Activated T-cell treated with anti-CD3 and anti-CD28 coated beads, Interleukin-2, amount 50 U/mL, for 72 hours (primary cell): ENCODE measurements at places on chromosomes 2 and 18.

DNA sequence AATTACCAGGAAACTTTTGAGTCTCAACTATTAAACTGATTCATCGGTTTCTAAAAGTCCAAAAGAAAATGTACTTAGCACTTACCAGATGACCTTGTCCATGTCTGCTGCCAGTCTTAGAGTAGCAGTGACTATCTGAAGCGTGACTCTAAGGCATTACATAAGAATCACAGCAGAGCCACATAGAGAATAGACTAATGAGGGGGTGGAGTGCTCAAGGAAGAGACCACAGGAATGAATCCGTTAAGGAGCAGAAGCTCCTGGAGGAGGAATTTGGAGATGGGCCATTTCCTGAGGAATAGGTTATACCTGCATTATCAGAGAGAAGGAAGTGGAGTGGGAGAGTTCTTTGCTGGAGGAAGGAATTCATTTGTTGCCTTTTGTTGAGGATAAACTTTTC is 116.0 kb downstream of the MAP3K20 start:
- no peak for DNase-seq

DNA sequence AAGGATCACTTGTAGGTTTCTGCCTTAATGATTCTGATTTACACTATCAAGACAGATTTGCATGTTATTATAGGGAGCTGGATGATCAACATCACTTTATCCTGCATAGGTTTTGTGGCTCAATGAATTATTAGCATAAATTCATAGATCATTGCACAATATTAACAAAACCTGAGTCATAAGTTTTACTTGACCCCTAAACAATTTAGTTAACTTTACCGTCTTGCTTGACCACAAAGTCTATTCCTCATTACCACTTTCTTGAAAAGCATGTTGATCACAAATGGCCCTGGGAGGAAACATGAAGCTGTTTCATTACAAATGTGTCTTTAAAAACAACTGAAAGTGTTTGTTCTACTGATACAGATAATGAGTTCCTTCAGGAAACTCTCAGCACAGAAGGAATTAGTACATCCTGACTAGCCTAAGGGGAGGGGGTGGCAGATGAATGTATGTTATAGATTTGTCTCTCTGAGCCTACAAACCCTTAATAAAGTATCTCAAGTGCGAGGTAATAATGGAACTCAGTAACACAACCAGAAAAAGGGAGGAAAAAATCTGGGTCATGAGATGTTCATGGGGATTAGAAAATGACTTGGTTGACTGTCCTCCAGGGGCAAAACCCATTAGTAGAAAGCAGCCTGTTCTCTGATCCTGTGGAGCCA is 303.4 kb downstream of the PIK3C3 start:
- no peak for DNase-seq

DNA sequence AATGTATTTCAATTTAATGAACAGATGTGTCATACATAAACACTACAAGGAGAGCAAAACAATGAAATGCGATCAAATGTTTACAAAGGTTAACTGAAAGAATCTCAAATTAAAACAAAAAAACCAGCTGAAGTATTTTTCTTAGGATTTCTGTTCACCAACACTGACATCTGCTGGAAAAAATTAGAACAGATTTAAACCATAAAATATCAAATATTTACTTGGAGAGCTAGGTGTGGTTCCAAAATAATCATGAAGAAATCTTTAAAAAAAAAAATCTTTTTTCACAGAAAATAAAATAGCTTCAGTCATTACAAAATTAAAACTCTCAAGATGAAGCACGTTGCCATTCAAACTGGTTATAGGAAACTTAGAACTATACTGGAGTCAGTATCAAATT is 13.8 kb downstream of the MMADHC start:
- DNase-seq = no peak

DNA sequence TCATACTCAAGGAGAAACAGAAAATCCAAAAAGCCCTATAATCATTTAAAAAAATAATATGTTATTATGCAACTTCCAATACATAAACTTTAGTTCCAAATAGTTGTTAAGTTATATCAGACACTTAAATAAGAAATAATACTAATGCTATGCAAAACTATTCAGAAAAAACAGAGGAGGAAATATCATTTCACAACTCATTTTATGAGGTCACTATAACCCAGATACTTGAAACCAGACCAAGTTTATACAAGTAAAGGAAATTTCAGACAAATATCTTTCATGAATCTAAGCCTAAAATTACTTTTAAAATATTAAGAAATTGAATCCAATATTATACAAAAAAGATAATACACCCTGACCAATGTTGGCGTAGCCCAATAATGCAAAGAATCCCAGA is 260.8 kb downstream of the CD226 start:
- no peak for DNase-seq

DNA sequence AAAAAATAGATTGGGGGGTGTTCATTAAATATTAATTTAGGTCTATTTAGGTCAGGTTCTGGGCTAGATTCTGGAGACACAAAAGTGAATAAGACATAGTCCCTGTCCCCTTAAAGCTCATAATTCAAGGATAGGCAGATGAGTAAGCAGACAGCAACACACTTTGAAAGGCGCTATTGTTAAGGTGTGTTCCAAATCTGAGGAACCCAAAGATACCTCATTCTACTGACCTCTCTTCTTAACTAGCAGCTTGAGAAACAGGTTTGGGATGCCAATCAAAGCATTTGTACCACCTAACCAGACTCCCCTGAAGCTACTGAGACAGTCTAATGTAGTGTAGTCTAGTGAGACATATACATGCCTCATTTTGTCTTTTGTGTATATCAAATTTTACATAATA is 34.8 kb downstream of the SEMA4F start:
- DNase-seq = no peak

DNA sequence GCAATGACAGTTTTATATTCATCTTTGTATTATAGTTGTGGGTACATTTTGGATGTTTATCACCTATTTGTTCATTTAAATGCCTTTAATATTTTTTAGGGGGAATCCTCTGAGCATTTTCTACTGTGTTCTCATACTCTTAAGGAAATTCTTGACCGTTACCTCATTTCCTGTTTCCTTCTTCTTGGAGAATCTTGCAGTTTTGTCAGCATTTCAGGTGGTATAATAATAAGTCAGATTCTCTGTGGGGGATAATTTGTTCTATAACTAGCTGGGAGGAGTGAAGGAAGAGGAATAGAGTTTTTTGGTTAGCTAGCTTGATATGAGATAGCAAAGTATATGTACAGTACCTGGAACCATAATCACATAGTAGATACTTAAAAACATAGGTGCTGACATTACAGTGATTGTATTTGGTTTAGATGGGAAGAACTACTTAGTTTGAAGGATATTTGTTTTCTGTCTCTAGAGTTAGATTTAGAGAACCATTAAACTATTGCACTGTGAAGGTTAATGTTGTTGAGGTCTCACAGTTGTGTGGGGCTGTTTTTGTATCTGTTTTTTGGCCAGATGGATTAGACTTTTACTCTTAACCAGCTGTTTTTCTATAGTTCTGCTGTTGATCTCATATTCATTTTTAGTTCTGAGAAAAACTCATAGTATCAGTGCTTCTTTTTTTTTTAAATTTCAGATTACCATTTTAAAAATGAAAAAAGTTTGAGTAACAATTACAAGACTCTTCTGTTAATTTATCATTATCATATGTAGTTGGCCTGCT is 14.2 kb downstream of the MTX2 start:
- DNase-seq = no peak

GRCh38 chr18:23802817-23803216 is 113.6 kb downstream of the LAMA3 start:
- DNase-seq = no peak

- DNase-seq = no peak
Measured at GRCh38 chr2:145524836-145525235, 1004.9 kb upstream of the ZEB2 start.

GRCh38 chr2:78068808-78069207 is 546.6 kb upstream of the LRRTM4 start:
- DNase-seq = no peak

DNA sequence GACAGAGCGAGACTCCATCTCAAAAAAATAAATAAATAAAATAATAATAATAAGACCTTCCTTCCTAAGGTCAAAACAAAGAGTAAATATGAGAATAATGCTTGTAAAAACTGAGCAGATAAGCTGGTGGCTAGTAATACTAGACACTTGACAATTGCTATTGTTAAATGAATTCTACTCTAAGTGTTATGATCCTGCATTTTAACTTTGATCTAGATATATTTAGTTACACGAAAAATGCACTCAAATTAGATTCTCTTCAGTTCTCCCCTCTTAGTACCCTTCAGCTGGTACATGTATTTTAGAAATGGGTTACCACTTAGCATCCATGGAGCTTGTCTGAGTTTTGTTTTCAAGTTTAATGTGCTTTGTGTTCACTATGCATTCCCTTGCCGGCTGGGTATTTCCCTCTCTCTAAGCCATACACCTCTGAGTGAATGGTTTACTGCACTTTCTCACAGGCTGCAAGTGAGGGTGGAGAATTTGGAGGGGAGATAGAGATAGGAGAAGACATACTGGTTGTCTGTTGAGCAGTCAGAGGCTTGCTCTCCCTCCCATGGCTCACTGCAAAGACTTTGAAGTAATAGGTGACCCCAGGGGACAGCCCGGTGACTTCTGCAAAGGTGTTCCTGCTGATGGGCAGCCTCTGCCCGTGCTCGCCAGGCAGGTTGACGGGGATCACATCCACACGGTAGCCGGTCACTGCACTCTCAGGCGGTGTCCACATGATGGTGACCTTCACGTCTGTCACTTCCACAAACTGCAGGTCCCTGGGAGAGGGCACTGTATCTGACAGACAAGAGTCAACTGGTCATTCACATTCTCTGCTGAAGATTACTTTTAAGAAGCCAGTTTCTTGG is 29.9 kb downstream of the FN1 start:
- no peak for DNase-seq

GRCh38 chr2:170509452-170510193 is 205.5 kb upstream of the SP5 start:
- peak; percentile 72 for DNase-seq

GRCh38 chr2:237287872-237288271 is 126.1 kb downstream of the COL6A3 start:
- DNase-seq = no peak

- no peak for DNase-seq
Measured at GRCh38 chr2:233429175-233429897, 75.0 kb downstream of the DGKD start.

DNA sequence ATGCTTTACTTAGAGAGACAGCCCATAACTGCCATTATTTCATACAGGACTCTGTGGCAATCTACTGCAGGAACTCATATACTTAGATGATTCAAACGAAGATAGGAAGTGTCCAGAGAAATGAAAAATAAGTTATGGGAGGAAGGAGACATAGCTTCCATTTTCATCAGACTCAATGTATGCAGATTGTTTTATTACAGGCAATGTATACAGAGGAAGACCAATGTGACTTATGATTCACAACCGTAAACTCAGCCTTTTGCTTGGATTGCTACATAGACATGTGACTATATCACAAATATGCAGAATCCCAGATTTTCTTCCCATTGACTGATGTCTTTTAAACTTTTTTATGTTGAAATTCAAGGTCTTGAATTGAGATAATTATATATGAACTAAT is 793.4 kb downstream of the SATB2 start:
- no peak for DNase-seq

DNA sequence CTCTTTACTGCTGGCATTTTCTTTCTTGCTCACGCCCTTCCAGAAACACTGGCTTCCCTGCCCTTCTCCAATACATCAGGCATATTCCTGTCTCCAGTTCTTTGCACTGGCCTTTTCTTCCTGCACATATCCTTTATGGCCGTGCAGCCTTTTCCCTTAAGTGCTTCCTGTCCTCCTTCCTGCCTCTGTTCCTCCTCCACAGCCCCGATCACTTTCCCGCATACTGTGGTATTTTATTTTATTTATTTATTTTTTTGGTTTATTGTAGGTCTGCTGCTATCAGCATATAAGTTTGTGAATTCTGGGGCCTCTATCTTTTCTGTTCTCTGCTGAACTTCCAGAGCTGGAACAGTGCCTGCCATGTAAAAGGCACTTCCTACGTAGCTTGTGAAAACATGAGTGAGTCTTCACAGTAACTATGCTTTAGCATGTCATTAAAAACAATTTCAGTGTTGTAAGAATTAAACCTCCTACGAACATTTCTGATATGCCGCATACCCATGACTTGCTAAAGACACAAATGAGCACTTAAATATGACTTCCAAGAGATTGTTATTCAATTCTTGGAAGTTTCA is 289.1 kb downstream of the TRIB2 start:
- DNase-seq = no peak

- DNase-seq = no peak
Measured at GRCh38 chr18:74902147-74902455, 304.4 kb downstream of the ZNF407 start.

DNA sequence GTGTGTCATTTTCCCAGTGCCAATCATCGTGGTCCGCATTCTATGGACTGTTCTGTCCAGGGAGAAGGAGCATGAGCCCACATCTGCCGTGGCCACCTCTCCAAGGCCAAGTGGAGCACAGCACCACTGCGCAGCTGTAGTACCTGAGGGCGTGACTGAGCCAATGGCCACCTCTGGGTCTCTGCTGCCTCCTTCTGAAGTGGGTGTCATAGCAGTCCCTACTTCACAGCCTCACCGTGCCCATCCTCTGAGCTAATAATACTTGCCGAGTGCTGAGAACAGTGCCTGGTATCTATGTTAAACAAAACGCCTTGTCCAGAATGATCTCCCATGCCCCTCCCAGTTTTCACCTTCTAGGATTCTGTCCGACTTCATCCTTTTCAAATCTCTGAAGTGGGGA is 256.1 kb downstream of the PRKCE start:
- no peak for DNase-seq

DNA sequence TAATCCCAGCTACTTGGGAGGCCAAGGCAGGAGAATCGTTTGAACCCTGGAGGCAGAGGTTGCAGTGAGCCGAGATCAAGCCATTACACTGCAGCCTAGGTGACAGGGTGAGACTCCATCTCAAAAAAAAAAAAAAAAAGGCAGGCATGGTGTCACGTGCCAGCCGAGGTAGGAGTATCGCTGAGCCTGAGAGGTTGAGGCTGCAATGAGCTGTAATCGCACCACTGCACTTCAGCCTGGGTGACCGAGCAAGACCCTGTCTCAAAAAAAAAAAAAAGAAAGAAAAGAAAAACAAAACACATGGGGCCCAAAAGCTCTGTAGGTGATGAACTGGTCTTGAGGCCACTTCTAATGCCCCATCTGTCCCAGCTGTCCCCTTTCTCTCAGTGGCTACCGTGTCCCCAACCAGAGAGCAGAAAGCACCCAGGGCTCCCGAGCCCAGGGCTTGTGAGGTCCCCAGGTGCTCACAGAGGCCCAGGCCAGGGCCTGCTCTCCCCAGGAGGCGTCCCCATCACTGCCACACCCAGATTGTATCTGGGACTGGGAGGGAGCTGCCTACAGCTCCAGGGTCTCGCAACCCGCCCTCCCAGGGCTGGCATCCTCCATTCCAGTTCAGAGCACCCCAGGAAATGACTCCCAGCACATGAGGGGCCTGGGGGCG is 8.5 kb downstream of the KLHL30 start:
- no peak for DNase-seq

GRCh38 chr2:55168221-55169154 is 63.6 kb downstream of the CLHC1 start:
- peak; percentile 11 for DNase-seq

GRCh38 chr2:119294671-119295070 is 71.0 kb downstream of the STEAP3 start:
- no peak for DNase-seq

GRCh38 chr2:156037482-156037881 is 295.0 kb downstream of the NR4A2 start:
- no peak for DNase-seq
